ENCODE measurements at places on chromosomes 4 and X.

DNA sequence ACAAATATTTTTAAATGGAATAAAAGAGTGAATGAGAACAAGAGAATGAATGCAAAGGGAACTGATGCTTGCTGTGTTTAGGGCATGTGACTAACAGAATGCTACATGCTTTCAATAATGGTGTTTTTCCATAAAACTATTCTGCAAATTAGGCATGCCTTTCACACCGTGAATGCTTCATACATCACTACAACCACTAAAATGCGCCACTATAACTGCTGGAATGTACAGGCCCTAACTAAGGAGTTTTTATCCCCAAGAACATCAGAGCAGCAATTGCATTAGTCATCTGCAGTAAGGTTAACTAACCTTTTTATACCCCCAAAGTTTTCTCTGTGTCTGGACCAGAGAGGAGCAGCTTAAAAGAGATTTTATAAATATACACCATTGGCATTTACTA is 190.4 kb downstream of the ARAP2 start:
- no peak for DNase-seq

GRCh38 chr4:30443289-30443688 is 276.9 kb upstream of the PCDH7 start:
- DNase-seq = no peak

GRCh38 chr4:126046081-126046614 is 731.4 kb downstream of the FAT4 start:
- DNase-seq = no peak

GRCh38 chrX:46597208-46597607 is 23.6 kb downstream of the CHST7 start:
- no peak for DNase-seq
